ENCODE measurements at places on chromosomes 3 and 15.

DNA sequence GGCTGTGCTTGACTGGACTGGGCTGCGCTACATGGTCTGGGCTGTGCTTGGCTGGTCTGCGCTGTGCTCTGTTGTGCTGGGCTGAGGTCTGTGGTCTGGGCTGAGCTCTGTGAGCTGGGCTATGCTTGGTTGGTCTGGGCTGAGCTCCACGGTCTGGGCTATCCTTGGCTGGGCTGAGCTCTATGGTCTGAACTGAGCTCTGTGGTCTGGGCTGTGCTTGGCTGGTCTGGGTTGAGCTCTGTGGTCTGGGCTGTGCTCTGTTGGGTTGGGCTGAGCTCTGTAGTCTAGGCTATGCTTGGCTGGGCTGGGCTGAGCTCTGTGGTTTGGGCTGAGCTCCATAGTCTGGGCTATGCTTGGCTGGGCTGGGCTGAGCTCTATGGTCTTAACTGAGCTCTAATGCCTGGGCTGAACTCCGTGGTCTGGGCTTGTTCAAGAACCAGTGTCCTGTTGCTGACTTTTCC, 92.0 kb downstream of the PLXNA1 start:
- DNase-seq = no peak

GRCh38 chr3:178206521-178206920, 329.7 kb upstream of the KCNMB2 start:
- no peak for DNase-seq

GRCh38 chr15:100903168-100903554, 16.0 kb upstream of the LRRK1 start:
- DNase-seq = no peak

GRCh38 chr3:75687323-75687722, 23.2 kb downstream of the FRG2C start:
- no peak for DNase-seq

GRCh38 chr15:46312133-46312740, 677.4 kb downstream of the SQOR start:
- DNase-seq = peak; percentile 83

GRCh38 chr15:36658898-36659639, 79.6 kb downstream of the CDIN1 start:
- DNase-seq = no peak

DNA sequence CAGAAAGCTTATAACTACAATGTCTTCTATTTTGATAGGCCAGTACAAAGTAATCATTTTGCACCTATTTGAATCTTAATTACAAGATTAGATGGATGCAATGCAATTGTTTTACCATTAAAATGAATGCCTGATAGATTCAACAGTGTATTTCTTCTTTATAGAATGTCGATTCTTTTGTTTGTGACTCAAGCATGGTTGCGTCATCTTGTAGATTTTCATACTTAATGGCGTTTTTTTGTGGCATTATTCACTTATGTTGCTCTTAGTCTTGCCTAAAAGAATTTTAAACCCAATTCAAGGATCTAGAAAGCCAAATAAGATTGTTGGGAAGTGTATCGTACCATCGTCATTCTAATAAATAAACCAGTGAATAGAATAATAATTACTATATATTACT, 21.4 kb downstream of the ZBTB38 start:
- DNase-seq = no peak

DNA sequence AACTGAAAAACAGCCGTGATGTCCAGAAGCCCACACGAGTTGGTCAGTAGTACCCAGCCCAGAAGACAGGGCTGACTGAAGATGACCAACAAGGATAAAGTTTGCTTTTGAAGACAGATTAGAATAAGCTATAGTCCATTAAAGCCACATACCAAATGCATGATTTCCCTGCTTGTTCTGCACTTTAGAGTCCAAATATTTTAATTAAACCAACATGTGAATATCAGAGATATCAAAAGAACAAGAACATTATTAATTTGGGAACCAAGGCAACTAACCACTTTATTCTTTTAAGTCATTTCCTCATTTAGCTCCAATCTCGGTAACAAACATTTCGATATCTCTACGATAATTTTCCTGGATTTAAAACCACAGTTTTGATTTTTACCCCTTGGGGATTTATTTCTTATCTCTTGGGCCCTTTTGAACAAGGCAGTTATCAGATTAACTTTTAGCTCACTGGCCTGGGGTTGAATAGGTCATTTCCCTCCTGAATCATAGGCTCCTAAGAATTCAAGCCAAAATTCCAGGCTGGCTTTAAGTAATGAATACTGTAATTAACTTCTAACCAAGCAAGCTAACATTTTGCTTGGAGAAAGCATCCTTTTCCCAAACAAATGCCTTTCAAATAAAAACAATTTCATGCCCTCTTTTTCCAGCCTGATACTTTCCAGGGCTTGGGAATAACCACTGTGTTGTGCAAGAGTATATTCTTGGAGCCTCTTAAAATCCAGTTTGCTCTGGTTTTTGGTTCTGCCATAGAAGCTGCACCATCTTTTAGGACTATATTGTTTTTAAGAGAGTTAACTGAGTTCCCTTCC, 102.9 kb upstream of the NR2E3 start:
- DNase-seq = no peak

GRCh38 chr3:148178503-148178902, 519.2 kb upstream of the AGTR1 start:
- DNase-seq = no peak

DNA sequence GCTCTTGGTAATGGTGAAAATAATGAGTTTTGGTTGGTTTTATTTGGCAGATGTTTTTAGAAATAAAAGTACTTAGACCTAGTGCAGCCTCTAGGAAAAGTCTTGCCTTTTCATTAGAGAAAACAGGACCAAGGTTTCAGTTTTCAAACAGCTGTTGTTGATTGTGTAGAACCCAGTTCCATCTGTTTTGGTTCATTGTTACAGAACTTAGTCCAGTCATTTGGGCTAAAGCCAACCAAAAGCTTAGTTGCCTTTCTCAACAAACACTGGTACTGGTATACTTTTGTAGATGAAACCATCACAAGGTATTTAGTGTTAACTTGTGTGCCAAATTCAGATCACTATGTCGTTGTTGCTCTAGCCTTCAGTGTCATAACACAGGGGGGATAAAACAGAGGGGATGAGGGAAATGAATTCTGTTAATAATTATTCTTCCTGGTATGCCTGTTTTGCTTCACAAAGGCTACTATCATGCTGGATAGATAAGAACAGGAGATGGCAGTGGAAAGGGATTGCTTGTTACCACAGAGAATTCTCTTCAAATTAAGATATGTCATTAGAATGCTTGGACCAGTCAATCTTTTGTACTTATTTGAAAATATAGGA, 12.6 kb upstream of the APH1B start:
- DNase-seq = no peak

GRCh38 chr15:35713733-35714132, 167.8 kb upstream of the DPH6 start:
- no peak for DNase-seq

- no peak for DNase-seq
These were observed 72.6 kb upstream of the MFGE8 start for GRCh38 chr15:88985547-88986393.

- DNase-seq = no peak
These were observed 18.9 kb downstream of the CDCP1 start for GRCh38 chr3:45127130-45127822.

DNA sequence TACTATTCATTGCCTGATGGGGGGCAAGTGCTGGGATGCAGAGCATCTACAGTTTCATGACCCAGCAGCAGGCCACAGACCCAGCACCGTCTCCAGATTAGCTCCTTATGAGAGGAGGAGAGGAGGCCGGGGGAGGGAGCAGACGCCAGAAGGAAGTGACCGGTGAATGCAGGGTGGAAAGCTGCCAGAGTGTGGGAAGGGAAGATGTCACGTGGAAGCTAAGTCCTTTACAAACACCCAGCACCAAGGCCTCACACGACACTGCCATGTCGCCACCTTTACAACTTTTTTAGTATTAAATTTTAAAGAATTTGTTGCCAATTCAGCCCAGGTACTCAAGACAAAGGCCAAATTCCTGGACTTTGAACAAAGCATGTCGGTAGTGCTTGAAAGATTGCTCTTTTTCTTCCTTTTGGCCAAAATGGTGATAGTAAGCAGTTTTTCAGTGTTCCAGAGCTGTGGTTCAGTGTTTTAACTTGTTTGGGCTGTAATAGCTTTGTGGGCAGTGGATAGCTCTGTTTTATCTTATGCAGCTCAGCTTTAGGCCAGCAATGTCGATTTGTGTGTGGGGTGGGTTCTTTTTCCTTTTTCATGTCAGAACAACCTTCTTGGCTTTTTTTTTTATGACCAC, 58.2 kb downstream of the ZBTB38 start:
- no peak for DNase-seq

DNA sequence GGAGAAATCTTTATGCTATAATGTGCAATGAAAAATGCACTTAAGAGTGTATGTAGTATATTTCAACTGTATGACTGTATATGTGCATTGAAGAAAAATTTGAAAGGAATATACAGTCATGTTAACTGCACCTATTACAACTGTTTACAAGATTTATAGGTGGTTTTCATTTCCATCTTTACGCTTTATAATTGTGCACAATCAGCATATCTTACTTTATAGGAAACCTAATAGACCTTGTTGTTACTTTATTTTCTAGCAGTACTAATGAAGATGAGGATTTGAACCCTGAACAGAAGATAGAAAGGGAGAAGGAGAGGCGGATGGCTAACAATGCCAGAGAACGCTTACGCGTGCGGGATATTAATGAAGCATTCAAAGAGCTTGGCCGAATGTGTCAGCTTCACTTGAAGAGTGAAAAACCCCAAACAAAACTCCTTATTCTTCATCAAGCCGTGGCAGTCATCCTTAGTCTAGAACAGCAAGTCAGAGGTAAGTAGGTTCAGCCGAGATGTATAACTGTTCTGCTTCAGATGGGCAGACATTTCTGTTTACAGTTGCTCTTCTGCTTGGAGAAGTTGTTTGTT, 103.4 kb upstream of the CGNL1 start:
- DNase-seq = no peak

DNA sequence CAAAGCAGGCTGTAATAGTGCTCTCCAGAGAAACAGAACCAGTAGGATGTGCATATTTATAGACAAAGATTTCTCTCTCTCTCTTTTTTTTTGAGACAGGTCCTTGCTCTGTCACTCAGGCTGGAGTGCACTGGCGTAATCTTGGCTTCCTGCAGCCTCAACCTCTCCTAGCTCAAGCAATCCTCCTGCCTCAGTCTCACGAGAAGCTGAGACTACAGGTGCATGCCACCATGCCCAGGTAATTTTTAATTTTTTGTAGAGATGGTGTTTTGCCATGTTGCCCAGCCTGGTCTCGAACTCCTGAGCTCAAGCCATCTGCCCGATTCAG, 67.1 kb upstream of the CHD2 start:
- DNase-seq = no peak

- no peak for DNase-seq
These were observed 179.9 kb downstream of the ZIC1 start for GRCh38 chr3:147589016-147589415.

- no peak for DNase-seq
These were observed 90.2 kb upstream of the KLF13 start for GRCh38 chr15:31236184-31237042.

DNA sequence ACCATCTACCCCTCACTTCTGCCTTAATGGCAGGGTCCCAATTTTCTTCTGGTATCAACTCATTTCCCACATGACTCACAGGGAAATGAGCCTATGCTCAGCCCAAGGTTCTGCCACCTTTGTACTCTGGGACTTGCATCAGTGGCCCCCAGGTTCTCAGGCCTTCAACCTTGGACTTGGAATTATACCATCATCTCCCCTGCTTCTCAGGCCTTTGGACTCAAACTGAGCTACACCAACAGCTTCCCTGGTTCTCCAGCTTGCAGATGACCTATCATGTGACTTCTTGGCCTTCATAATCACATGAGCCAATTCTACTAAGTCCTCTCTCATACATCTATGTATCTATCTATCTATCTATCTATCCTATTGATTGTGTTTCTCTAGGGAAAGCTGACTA, 149.5 kb downstream of the PLCH1 start:
- DNase-seq = no peak

DNA sequence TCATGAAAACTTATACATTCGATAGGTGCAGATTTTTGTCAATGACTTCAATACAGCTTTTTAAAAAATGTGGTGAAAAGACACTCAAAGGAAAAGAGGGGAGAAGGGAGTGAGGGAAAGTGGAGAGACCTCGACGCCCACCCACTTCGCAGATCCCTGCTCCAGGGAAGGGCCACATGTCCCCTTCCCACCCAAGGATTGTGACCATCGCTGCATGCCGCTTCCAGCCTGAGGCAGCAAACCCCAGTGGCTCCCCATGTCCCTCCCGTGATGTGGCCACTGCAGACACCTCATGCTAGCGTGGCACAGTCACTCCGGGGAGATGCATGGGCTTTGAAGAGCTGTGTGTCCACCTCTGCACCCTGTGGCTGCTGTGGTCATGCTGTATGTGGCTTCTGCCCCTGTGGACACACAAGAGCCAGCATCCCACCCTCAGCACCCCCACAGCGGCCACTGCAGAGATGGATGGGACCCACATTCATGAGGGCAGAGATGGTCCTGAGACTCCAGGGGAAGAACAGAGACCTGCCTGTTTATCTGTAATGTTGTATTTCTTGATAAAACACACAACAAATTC, 230.2 kb downstream of the OCA2 start:
- DNase-seq = no peak

DNA sequence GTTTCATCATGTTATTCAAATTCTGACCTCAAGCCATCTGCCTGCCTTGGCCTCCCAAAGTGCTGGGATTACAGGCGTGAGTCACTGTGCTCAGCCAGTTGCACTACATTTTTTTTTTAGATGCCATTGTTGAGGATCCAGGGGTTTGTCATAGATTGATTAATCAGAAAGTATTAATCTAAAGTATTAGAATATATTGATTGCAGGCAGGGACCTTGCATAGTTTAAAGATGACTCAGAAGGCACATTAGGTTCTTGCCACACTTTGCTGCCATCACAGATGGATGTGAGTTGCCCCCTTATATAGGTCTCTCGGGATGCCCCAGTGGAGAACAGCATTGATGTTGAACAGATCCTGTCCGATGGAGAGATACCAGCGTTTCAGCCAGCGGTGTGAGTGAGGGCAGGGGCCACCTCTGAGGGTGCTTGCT, 41.1 kb downstream of the IGF1R start:
- DNase-seq = no peak
